RPMI7951 (cell line): ENCODE measurements at places on chromosomes 3 and 15. TPM values are rescaled to one million over a fixed set of nuclear protein-coding genes. Genes with fewer than 3 reads are reported as not detected.

Gene GCSAM
- not detected in 2 replicates for total RNA-seq

Gene CEP63
- total RNA-seq: 17.8 and 40.0 TPM in 2 replicates

Gene GXYLT2
- 64.6 and 66.1 TPM in 2 replicates for total RNA-seq

Gene ASB7
- total RNA-seq: 11.5 and 13.5 TPM in 2 replicates

Gene SAMMSON
- total RNA-seq: 0.48 and 0.78 TPM in 2 replicates

Gene COMMD2
- 40.5 and 50.8 TPM in 2 replicates for total RNA-seq

Gene SST
- total RNA-seq: not detected in 2 replicates

Gene SLC33A1
- 32.8 and 45.4 TPM in 2 replicates for total RNA-seq

Gene CPNE9
- total RNA-seq: not detected in 2 replicates

Gene BSN
- under 0.01 and 0.10 TPM in 2 replicates for total RNA-seq

Gene ZPLD1
- 0.20 TPM in 1 of 2 replicates, not detected in the other for total RNA-seq

Gene ARPP21
- not detected in 2 replicates for total RNA-seq

Gene SLC12A1
- 0.10 TPM in 1 of 2 replicates, not detected in the other for total RNA-seq

Gene RAF1
- 84.6 and 127 TPM in 2 replicates for total RNA-seq

Gene DHX30
- 57.2 and 58.3 TPM in 2 replicates for total RNA-seq

GRCh38 chr15:88241060-88241459, 15.5 kb downstream of the NTRK3 start:
- no peak for DNase-seq

DNA sequence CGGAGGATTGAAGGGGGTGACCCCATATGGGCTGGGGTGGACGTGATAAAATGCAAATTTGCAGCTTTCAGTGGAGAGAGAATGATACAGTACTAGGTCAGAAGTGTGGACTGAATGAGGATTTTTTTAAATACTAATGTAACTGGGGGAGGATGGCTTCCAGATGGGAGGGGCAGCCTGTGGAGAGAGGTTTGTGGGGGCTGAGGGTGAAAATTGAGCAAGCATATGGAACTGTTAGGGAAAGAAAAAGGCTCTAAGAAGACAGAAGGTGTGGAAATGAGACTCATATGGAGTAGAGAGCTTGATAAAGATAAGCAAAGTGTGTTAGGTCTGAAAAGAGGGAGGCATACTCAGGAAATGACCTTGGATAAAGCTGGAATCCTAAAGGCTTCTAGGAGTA, 926.4 kb downstream of the IGSF11 start:
- DNase-seq: no peak

DNA sequence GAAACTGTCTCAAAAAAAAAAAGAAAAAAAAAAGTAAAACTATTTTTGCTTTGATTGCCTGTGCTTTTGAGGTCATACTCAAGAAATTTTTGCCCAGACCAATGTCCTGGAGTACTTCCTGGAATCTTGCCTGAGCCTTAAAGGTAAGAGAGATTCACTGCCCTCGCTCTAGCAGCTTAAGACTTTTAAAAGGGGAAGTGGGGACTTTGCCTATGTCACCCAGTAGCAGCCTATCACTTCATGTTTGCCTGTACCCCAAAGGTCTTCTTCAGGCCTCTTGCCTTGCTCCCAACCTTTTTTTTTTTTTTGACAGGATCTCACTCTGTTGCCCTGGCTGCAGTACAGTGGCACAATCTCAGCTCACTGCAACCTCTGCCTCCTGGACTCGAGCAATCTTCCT, 18.9 kb upstream of the GOLGB1 start:
- DNase-seq: no peak

- DNase-seq: no peak
Observed at GRCh38 chr3:139670196-139670595, 7.6 kb downstream of the NMNAT3 start.

DNA sequence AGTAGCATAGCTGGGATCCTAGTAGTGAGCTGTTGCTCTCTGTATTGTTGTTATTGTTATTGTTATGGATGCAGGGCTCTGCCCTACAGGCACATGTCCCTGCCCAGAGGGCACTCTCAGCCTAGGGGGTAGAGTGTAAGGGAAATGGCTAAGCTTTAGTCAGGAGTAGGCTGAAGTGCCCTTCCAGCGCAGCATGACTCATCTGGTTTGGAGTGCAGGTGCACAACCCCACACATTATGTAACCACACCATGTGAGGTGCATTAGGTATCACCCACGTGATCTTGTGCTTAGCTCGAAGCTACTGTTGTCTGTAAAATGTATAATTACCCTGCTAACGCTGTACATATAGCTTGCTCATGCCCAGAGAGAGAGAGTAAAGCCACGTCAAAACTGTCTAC, 48.3 kb upstream of the TIPARP start:
- no peak for DNase-seq

GRCh38 chr3:123419181-123419849, 29.6 kb downstream of the ADCY5 start:
- no peak for DNase-seq

DNA sequence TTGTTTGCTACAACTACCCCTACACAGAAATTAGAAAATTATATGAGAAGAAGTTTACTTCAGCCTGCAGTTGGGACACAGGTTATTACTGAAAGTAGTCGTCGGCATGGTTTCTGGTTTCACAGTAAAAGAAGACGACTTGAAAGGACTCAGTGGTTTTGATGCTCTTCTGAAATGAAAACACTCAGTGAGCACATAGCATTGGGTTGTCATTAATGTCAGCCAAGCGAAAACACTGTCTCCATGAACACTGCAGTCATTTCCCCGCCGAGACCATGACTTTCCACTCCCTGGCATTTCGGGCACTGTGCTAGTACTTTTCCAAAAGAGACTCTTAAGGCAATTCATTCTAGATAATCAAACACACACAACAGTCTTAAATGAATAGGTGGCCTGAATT, 69.2 kb upstream of the ICE2 start:
- no peak for DNase-seq

DNA sequence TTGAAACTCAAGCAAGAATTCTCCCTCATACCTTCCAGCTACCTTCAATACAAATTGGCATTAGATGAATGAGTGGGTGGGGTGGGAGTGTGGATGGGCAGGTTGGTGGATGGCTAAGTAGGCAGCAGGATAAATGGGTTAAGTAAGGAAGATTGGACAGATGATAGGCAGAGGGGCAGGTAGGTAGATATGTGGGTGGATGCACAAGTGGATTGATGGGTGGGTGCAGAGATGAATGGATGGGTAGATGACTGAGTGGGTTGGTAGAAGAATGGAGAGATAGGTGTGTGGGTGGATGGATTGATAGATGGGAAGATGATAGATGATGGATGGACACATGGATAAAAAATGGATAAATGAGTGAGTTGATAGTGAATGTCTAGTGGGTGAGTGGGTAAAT, 27.6 kb downstream of the VIPR1 start:
- no peak for DNase-seq

DNA sequence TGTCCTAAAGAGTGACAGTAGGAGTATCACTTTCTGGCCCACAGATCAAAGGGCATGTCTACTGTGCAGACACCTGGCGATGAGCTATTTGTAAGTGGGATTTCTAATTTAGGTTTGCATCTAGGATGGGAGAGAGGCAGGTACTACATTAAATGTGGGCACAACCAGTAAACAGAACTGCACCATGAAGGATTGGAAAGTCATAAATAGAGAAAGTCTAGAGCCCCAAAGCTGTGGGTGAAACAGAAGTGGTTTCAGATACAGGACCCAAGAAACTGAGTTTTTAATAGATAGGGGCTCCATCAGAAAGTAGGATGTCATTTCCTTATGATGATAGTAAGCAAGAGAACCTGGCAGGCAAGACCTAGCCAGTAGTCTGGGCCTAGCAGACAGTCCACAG, 35.2 kb upstream of the SPPL2A start:
- DNase-seq: no peak

DNA sequence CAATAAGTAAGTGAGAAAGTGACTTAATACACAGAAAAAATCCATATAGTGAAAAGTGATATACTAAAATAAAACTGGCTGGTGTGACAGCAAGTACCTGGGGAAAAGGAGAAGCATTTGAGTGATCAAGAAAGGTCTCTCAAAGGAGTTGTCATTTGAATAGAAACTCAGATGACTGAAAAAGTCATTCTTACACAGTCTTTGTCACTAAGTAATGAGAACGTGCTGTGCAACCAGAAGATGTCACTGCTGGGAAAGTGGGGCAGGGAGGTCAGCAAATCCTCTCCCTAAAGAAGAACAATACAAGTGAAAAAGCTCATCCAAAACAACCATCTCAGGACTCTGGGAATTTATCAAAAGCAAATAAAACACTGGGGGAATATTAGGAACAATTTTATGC, 317.5 kb upstream of the TRIM42 start:
- DNase-seq: no peak

GRCh38 chr3:51937014-51937413, 4.7 kb downstream of the RRP9 start:
- DNase-seq: peak; percentile 35

GRCh38 chr15:62648954-62649353, 393.6 kb upstream of the TPM1 start:
- peak; percentile 18 for DNase-seq

DNA sequence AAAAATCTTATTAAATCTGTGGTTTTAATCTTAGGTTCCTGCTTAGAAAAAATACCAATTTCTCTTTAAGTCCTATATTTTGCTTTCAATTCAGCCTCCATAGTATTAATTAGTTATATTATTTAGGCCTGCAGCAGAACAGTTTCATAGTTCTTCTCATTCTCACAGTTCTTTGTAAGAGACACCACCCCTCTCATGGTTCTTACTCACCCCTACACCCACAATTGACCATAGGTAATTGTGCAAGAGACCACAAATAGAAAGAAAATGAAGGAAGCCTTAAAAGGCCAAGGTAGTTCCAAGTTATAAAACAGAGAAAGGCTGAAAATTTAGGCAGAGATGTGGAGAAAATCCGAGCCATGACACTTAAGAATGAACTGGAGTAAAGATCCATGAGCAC, 415.3 kb downstream of the TIGIT start:
- DNase-seq: peak; percentile 26

GRCh38 chr3:34260271-34261000, 462.0 kb downstream of the PDCD6IP start:
- DNase-seq: no peak

DNA sequence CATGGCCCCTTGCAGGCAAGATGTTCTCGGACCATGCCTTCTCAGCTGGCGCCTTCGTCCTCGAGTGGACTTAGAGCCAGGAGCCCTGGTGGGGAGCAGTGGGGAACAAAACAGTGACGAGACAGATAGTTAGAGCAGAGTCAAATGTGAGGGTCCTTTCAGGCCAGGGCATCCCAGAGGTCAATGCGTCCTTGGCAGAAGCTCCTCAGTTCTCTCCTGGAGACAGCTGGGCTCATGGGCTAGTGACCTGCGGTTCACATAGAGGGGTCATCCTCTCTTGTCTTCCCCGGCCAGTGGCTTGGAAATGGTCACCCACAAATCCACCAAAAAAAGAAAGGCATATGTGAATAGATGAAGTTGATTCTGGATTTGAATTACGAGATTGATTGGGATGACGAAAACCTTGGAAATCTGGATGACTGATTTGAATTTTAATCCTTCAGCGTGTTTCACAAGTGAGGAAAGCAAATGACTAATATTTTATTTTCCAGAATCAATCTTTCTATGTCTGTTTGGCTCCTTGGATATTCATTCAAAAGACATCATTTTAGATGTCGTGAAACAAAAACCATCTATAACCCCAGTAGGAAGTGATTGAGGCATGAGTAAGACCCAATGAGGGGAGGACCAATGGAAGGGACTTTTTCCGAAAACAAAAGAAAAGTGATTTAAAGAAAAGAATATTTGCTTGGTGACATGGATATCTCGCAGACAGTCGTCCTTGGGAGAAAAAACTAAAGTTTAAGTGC, 84.5 kb downstream of the ASB7 start:
- peak; percentile 35 for DNase-seq

GRCh38 chr3:46895204-46895660, 17.7 kb downstream of the PTH1R start:
- peak; percentile 39 for DNase-seq

GRCh38 chr15:65986416-65986815, 117.1 kb downstream of the RAB11A start:
- DNase-seq: no peak

DNA sequence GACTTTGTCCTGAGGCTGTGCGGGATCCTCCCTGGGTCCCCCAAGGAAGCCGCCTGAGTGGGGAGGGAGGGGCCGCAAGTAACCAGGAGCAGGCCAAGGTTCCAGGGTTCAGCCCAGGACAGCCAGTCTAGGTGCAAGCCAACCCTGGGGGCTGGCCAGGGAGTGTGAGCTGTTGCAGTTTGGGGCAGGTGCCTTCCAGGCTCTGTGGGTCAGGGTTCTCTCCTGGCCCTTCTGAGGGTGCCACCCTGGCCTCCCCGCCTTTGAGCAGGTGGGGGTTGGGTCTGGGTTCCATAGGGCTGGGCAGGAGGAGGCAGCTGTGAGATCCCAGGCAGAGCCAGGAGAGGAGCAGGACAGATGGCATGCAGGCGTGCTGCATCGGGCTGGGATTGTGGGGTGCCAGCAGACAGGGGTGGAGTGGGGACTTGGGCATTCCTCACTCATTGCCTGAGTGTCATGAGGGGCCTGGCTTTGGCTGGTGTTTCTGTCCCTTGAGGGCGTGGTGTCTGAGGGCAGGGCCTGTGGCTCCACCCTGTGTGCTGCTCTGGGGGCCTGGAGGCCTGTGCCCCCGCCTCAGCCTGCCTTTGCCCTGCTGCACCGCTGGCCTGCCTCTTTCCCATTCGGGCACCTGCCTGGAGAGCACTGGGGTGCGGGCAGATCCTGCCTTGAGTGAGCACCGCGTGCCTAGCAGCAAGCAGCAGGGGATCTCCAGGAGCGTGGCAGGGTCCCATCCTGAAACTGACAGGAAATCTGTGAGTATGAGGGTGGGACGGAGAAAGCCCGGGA, 18.4 kb downstream of the KLF13 start:
- DNase-seq: no peak

DNA sequence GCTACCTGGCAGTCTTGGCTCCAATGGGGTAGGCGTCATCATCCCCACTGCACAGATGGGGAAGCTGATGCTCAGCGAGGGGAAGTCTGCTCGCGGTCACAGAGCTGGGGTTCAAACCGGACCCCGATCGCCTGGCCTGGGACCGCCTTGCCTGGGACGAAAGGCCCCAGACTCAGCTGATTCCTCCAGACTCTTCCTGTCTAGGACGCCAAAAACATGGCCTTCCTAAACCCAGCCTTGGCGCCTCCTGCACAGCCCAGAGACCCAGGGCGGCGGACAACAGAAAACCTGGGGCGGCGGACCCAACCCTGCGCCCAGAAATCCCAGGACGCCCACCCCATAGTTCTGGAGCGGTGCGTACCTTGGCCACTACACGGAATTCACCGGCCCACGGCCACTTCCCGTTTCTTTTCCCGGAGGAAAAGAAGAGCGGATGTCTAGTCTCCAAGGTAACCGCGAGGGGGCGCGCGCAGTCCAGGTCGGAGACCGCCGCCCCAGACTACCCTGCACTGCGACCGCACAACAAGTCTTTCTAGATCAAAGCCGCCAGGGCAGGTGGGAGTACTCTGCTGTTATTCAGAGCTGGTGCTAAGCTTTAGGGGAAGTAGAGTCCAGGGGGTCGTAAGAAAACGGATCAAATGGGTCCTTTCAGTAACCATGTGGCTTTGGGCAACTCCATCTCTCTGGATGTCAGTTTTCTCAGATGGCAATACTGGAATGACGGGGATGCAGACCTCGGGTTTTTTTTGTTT, 4.9 kb upstream of the IL17RD start:
- DNase-seq: peak; percentile 76

DNA sequence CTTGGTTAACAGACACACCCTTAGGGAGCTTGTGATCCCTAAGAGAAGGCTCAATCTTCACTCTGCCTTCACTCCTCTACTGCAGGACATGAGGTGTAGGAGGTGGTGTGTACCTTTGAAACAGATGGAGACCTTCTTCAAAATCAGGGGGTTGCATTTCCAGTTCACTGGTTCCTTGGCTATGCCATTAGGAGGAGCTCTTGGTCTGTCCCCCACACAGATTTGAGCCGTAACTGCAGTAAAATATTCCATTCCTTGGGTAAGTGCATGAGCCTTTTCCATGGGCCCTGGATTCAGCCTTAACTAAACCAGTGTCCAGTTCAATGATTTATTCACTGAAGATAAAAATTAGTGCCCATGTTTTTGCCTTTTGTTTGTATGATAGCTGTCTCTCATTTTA, 144.6 kb downstream of the MCTP2 start:
- DNase-seq: no peak
